Stimulated activated CD4-positive, alpha-beta T cell treated with anti-CD3 and anti-CD28 coated beads, Interleukin-12 subunit alpha, Interleukin-12 subunit beta, amount 100 ng/mL, for 24 hours (primary cell): ENCODE measurements at places on chromosomes 16 and 17.

DNA sequence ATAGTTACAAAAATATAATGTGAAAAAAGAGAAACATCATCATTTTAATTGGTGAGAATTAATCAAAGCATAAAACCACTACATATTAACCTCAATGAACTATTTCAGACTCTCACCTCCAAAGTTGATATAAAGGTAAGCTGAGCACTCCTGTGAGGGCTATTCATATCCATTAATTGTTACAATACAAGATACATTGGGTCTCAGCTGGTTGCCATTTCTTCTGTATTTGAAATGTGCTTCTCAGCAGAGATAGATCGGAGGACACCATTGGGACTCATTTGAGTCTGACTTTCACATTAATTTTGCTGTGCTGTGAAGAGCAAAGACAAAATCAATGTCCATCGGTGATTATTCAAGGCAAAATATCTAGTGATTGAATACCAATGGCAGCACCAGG is 459.5 kb upstream of the GOT2 start:
- no peak for DNase-seq

GRCh38 chr17:69268543-69269014 is 40.0 kb upstream of the ABCA10 start:
- DNase-seq, result no peak

GRCh38 chr16:81442916-81443687 is 1.5 kb upstream of the CMIP start:
- no peak for DNase-seq

DNA sequence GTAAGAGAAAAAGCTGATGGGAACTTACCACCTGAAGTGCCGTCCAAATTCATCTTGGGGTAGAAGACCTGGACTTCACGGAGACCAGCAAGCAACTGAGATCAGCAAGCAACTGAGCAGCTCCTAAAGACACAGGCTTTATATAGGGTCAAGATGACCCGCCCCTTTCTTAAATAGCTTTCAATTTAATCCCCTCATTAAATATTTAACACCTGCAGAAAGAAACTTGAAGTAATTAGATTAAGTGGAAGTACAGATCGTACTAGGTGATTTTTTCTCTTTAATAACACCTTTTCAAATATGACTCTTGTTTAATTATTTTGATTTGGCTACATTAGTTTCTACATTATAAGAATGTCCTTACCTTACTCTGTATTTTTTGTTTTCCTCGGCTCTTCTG is at the start of gene CPHXL:
Gene CPHXL, minus strand, starts transcription at position 101 of the 400 bp plus-strand sequence. Its CDS starts 48 bp downstream, at position 53.
- no peak for DNase-seq

DNA sequence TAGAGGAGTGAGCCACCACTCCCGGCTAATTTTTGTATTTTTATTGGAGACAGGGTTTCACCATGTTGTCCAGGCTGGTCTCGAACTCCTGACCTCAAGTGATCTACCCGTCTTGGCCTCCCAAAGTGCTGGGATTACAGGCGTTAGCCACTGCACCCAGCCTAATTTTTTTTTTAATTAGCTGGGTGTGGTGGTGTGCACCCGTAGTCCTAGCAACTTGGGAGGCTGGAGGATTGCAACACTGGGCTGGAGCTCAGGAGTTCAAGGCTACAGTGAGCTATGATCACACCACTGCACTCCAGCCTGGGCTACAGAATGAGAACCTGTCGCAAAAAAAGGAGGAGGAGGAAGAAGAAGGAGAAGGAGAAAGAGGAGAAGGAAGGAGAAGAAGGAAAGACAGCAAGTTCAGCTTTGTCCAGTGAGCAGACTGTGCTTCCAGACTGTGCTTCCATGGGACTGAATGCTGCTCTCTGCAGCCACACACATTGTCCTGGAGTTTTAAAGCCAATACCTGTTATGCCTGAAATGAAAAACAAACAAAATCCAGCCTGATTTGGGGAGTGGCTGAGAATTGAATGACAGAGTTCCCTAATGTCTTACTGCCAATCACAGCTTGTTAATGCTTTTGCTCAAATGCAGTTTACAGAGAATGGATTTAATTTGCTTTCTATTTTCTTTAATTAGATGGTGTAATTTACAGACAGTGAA is 2.8 kb upstream of the TNFRSF13B start:
- DNase-seq, result no peak

- DNase-seq, result no peak
These were observed 50.8 kb downstream of the PITPNM3 start for GRCh38 chr17:6505425-6506142.

- no peak for DNase-seq
These were observed 337.9 kb upstream of the DYNLRB2 start for GRCh38 chr16:80202831-80203413.

- no peak for DNase-seq
These were observed 261 bp upstream of the B4GALNT2 start for GRCh38 chr17:49132317-49132698.

GRCh38 chr17:32828822-32829221 is 48.1 kb downstream of the MYO1D start:
- DNase-seq, result no peak

- no peak for DNase-seq
These were observed 324.6 kb upstream of the CDH5 start for GRCh38 chr16:66041907-66042306.

DNA sequence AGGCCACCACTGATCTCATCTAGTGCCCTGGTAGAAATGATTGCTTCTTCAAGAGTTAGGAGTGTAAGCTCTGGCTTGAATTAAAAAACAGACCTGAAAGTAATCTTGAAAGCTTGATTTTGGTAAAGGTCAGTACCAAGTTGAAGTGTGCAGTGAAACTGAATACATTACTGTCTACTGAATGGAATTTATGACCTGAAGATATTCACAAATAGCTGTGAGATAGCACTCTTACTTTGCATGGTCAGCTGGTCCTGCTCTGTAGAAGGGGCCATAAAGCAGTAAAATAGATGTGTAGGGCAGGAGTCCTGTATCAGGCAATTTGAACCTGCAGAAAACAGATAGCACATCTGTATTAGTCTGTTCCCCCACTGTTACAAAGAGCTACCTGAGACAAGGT is 78.6 kb downstream of the MYH13 start:
- no peak for DNase-seq

DNA sequence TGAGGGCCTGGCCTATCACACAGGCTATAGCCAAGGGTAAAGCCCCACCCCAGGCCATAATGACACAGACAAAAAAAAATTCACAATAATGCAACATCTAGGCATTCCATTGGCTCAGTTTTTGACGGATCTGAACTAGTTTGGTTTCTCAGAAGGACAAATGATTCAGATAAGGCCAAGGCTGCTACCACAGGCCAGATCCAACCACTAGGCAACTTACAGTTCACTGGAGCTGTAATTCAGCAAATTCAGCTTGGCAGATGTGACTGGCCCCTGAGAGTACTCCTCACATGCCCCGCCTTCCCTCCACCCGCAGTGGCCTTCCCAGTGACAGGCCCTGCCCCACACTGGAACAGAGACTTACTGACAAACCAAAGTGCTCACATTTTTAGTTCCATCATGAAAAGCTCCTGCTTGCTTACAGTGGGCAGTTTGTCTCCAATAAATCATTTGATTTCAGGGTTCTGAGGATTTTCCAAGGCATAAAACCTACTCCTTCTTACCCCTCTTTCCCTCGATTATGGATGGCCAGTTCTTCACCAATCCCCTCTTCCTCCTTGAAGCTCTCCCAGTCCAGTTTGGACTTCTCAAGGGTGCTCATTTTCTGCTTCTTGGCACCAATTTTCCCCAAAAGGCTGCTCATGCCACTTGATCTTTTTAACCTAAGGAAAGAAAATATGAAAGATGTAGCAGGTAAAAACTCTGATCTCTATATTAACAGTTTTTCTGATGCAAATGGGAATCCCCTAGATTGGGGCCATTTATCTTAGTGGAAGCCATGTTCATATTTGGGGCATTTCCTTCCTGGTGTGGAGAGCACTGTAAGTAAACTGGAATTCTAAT is 53.3 kb upstream of the BCAR1 start:
- DNase-seq, result no peak

- DNase-seq, result no peak
These were observed 47.1 kb downstream of the LITAF start for GRCh38 chr16:11539641-11540050.
